ENCODE measurements at places on chromosomes 3 and 15.

- no peak for DNase-seq
Observed at GRCh38 chr3:105728771-105729312, 140.0 kb downstream of the CBLB start.

GRCh38 chr15:88080616-88081015 lies 175.9 kb downstream of the NTRK3 start:
- no peak for DNase-seq

DNA sequence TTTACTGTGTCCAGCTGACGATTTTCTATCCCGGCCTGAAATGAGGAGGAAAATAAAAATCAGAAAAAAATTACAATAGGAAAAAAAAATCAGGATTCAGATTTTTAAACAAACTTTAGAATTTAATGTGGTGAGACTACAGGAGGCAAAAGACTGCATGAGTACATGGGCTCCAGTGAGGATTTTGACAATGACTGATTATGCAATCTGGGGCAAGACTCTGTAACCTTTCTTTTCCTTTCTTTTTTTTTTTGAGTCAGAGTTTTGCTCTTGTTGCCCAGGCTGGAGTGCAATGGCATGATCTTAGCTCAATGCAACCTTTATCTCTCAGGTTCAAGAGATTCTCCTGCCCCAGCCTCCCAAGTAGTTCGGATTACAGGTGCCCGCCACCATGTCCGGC lies 29.9 kb downstream of the SPG11 start:
- no peak for DNase-seq

DNA sequence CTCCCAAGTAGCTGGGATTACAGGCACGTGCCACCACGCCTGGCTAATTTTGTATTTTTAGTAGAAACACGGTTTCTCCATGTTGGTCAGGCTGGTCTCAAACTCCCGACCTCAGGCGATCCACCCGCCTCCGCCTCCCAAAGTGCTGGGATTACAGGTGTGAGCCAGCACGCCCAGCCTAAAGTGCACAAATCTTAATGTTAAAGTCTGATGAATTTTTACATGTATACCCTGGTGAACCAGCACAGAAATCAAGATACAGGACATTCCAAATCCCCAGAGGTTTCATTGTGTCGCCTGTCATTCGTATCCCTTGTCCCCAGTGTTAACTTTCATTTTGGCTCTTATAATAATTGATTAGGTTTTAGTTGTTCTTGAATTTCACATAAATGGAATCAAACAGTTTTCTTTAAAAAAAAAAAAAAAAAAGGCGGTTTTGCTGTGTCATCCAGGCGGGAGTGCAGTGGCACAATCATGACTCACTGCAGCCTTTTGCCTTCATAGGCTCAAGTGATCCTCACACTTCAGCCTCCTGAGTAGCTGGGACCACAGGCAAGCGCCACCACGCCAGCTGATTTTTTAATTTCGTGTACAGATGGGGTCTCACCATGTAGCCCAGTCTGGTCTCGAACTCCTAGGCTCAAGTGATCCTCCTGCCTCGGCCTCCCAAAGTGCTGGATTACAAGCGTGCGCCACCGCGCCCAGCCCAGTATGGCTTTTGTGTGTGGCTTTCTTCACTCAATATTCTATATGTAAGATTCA lies 1.5 kb upstream of the TM4SF19 start:
- no peak for DNase-seq

GRCh38 chr3:27978440-27978839 lies 256.3 kb upstream of the EOMES start:
- no peak for DNase-seq

- DNase-seq, result no peak
Observed at GRCh38 chr3:10700821-10701220, 115.2 kb upstream of the SLC6A11 start.

DNA sequence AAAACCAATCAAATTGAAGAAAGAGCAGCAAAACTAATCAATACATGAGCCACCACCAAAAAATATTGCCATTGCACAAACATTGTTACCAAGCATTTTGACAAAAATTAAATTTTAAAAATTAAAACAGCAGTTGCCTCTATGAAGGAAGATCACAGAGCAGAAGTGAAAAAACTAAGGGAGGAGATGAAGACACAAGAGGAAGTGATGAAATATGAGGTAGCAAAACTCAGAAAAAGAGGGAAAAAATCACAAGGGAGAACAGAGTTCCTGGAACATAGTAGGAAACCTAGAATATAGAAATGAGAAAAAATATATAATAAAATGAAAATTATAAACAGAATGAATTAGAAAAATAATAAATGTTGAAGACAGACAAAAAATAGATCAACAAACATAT lies 7.3 kb upstream of the SERPINI2 start:
- DNase-seq, result no peak

- no peak for DNase-seq
Observed at GRCh38 chr3:55690177-55690576, 203.1 kb upstream of the WNT5A start.

DNA sequence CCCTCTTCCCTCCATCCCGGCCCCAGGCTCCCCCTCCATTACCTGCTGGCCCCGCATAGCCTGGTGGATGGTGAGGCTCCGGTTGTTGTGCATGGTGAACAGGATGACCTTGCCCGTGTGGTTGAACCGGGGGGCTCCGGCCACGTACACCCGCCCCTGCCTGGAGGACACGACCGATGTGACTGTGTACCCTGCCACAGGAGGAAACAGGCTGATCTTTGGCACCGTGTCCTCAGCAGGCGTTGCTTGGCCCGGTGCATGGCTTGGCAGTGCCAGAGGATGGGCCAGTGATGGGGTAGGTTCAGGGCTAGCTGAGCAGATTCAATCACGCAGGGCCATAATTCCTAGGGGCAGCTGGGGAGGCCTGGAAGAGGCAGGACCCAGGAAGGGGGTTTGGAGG lies 58.1 kb downstream of the FEM1B start:
- DNase-seq, result no peak

DNA sequence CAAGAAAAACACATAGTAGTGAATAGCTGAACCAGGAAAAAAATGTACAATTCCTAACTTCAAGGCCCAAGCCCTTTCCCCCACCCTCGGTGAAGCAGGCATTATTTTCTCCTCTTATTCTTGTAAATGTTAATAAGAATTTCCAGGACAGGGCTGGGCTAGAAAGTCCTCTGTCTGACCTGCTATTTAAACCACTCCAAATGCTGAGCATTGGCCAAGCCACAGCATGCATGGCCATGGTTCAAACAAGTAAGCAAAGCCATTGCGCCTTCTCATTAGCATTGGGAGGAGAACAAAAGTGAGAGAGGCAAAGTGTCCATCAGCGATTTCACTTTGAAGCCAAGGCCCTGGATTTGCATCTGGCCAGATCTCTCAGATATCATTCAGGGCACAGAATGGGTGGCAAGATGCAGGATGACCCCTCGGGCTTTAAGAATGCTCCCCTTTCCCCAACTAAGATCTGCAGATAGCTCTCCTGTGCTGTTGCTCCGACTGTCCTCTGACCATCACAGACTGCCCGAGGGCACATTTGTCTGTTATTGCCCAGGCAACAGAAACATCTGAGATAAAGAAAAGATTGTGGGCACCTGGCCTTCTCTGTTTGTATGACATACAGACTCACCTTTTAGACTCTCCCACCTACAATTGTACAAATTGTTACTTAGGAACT lies 46.3 kb downstream of the CEMIP start:
- DNase-seq, result no peak

- no peak for DNase-seq
Observed at GRCh38 chr3:109656225-109656624, 318.9 kb upstream of the DPPA4 start.

DNA sequence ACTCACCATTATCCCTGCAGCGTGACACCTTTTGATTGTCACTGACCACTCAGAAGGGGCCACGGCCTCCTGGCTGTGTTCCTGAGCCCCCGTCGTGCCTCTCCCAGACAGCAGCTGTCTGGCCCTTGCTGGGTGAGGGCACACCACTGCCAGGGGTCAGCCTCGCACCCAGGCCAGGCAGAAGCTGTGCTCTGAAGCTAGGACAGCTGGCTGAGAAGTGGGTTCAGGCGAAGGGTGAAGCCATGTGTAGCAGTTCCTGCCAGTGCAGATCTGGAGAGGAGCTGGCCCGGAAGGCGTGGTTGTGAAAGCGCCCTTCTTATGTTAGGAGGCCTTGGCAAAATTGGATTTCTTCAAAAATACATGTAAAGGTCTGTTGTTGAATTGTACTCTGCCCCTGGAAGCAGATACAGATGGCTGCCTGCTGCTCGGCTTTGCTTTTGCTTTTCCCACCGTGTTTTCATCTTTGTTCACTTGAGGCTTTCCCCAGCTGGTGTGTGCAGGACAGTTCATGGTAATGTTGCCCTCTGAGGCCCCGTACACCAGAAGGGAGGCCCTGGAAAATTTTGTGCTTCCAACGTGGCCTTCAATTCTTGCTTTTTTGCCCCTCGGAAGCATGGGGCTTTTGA lies 49.1 kb downstream of the KLHL25 start:
- DNase-seq, result no peak

DNA sequence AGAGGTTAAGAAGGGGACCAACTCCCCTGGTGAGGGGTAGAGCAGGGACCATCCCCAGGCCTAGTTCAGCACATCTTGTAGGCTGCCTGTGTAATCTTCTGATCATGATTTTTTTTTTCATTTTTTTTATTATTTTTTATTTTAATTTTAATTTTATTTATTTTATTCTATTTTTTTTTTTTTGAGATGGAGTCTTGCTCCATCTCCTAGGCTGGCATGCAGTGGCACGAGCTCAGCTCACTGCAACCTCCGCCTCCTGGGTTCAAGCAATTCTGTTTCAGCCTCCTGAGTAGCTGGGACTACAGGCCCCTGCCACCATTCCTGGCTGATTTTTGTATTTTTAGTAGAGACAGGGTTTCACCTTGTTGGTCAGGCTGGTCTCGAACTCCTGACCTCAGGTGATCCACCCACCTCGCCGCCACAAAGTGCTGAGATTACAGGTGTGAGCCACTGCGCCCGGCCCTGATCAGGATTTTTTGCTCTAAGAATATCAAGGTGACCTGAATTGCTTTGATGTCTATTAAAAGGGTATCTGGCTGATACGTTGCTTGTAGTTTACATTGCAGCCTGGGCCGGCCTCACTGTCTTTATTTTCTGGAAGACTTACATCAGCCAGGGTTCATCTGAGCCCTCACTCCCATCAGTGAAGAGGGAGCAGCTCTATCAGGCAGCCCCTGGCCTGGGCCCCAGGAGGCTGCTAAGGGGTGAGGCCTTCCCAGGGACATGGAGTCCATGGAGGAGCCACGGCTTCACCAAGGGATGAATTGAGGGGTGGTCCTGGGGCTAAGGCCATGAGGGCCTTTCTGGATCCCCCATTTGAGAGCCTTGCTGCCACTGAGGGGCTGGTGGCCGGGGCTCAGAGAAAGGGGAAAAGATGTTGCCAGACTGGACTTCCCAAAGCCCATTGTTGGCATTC lies 10.7 kb downstream of the SYNM start:
- DNase-seq, result no peak

DNA sequence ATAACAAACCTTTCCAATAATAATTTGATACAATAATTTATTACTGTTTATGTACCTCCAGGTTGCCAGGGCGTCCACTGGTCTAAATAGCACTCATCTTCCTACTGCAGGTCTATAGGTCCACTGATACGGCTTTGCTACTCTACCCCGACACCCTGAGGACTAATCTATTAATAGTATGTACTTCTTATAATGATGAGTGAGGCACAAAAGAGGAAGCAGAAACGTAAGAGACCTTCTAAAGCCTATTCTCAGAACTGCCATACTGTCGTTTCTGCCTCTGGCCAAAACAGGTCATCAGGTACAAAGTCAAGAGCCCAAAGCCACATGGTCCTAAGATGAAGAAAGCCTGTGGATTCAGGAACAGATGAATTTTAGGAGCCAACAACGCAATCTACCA lies 163.2 kb upstream of the GRM7 start:
- no peak for DNase-seq

GRCh38 chr3:128173849-128174248 lies 20.6 kb downstream of the EEFSEC start:
- no peak for DNase-seq

DNA sequence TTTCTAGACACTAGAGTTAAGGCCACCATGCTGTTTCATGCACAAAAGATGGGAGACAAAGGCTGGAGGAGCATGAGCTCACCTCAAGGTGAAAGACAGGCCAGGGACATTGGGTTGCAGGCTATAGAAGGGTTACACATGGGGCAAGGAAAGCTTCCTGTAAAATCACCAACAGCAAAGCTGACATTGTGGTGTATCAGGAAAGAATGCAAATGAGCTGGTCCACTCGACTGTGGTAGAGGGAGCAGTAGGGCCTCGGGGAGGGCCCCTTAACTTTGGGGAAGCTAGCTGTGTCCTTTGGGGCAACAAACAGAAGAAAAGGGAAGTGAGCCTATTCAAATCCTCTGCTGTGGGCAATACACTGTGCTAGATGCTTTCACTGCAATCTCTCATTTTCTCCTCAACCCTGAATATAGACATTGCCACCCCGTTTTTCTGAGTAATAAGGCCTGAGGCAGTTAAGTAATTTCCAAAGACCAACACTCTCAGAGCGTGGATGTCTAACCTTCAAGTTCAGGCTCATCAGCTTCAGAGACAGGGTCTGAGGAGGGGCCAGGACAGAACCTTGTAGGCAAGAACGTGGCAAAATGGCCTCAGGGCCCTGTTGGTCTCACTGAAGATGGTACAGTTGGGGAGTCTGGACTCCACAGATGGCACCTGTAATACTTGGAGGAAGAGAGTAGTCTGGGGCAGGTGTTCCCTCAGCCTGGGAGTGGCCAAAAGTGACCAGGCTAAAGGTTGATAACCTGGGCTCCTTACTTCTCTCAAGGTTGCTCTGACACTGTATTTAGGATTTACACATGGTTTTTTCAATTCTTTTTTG lies 24.1 kb downstream of the CX3CR1 start:
- no peak for DNase-seq

DNA sequence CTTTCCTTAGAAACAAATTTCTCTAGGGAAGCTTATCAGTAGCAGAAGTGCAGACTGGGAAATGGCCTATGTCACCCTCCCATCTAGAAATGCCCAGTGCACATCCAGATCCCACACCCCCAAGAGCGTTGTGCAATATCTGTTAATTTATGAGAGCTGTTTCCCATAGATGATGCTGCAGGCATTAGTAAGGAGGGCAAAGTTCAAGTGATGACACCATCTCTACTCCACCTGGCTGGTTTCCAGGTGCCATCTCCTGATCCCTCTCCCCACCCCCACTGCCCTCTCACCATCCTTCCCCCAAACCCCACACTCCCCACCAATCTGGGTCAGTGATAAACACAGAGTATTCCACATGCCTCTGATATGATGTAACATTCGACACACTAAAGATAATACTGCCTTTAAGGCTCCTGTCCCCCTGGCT lies 39.4 kb downstream of the AGTR1 start:
- no peak for DNase-seq

GRCh38 chr15:100123611-100124010 lies 218.2 kb downstream of the ADAMTS17 start:
- DNase-seq, result no peak

DNA sequence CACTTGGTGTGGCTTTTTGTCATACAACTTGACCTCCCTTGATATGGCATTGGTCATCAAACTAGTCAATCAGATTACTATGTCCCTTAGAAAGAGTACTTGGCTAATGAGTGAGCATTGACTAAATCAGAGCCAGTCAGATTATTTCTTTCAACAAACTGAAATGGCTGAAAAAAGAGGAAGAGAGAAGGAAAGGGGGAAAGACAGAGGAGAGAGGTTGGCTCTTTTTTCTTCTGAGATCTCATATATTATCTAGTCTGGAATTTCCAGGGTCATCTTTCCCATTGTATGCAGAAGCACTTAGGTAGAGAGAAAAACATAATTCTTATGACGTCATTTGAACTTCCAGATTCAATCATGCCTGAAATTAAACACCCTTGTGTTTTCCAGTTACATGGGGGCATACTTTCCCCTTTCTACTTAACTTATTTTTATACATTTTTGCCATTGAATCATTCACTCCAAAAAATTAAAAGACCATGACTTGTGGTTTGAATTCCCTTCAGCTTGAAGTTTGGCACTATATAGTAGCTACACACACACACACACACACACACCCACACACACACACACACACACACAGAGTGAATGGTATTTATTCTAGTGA lies 387.8 kb downstream of the LSAMP start:
- no peak for DNase-seq

Measured in activated T-cell treated with anti-CD3 and anti-CD28 coated beads for 48 hours (primary cell).